LoVo (cell line): ENCODE measurements at places on chromosomes 2 and 18.
A peak's percentile ranks its signal among the peaks of the same experiment; 100 is the strongest.

GRCh38 chr2:134736167-134736880 lies 17.5 kb upstream of the TMEM163 start:
- peak; percentile 16 for DNase-seq

DNA sequence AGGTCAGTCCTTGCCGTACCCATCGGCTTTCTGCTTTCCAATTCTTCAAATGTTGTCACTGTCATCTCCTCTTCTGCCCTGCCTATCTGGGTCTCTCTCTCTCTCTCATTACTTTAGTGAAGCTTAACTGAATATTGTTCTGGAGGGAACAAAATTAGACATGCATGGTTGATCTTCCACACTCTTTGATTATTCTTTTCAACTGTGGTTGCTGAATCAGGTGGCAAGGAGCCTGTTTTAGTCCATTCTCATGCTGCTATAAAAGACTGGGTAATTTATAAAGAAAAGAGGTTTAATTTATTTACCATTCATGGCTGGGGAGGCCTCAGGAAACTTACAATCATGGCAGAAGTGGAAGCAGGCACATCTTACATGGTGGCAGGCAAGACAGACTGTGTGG lies 157.9 kb downstream of the ARL4C start:
- DNase-seq = no peak

- DNase-seq = no peak
Observed at GRCh38 chr2:178943745-178944144, 106.2 kb downstream of the CCDC141 start.

- no peak for DNase-seq
Observed at GRCh38 chr2:223532161-223532560, 70.0 kb downstream of the SCG2 start.

GRCh38 chr2:214896274-214896673 lies 86.8 kb upstream of the BARD1 start:
- DNase-seq = no peak

DNA sequence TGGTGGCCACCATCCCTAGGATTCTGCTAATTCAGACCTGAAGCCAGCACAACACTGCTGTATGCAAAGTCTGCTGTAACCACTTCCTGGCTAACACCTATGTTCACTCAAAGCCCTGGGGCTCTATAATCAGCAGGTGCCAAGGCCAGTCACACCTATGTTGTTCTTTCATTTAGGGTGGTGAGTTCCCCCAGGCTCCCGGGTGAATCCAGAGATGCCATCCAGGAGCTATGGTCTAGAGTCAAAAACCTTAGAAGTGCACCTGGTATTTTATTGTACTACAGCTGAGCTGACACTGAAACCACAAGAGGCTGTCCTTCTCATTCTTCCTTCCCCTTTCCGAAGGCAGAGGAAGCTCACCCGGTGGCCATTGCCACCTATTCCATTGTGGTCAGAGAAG lies 46.2 kb upstream of the CCDC141 start:
- DNase-seq = no peak

- DNase-seq = peak; percentile 13
Observed at GRCh38 chr2:216555274-216555673, 56.6 kb downstream of the RPL37A start.
